ENCODE measurements at places on chromosomes 2 and 18.

DNA sequence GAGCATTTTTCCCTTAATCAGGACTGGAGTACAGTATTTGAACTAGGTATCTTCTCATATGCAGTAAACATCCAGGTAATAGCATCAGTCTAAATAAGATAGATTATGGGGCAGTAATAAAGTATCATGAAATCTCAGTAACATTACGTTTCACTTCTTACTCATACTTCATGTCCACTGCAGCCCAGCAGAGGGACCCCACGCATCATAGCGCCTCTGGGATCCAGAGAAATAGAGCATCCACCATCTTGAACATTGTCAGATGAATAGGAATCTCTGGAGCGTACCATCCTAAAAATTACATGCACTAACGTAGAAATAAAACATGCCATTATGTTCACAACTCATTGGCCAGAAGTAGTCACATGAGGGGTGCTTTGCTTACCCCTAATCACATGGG lies 499.0 kb downstream of the CPS1 start:
- peak; percentile 63 for DNase-seq

- DNase-seq: no peak
These were observed 194.8 kb downstream of the CD226 start for GRCh38 chr18:69752737-69753380.

DNA sequence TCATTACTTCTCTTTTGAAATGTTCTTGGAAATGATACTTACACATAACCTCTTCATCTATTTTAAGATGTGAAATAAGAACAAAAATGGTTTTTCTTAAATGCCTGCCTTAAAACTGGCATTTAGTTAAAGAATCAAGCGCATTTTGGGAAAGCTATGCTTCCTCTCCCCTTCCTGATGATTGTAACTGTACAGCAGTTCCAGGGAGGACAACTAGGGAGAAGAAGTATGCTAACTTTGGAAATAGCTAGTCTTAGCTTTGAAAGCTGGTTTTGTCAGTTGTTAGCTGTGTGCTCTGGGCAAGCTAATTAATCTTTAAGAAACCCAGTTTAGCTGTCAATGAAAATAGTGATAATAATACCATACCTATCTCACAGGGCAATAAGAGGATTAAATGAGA lies 8.4 kb upstream of the ADCYAP1 start:
- no peak for DNase-seq

GRCh38 chr2:119517433-119517832 lies 6.8 kb downstream of the SCTR start:
- peak; percentile 68 for DNase-seq

- peak; percentile 43 for DNase-seq
These were observed 26.6 kb downstream of the SERTAD2 start for GRCh38 chr2:64626963-64627760.

DNA sequence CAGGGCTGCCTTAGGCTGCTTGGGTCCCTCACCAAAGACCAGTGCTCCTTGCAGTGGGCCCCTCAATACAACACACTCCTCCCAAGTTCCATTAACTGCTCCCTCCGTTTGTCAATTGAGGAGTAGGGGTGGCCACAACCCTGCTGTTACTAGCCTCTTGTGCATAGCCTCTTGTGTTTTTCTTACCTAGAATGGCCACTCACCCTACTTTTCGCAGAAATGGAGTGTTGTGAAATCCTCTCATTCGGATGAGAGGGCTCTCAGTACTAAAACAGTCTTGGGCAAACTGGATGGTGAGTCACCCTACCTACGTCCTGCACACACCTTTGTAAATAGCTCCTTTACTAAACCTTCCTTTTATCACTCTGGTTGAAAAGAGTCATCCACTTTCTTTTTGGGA lies 253.9 kb downstream of the OSR1 start:
- no peak for DNase-seq

- DNase-seq: no peak
These were observed 25.0 kb upstream of the CXXC1 start for GRCh38 chr18:50312296-50313030.

DNA sequence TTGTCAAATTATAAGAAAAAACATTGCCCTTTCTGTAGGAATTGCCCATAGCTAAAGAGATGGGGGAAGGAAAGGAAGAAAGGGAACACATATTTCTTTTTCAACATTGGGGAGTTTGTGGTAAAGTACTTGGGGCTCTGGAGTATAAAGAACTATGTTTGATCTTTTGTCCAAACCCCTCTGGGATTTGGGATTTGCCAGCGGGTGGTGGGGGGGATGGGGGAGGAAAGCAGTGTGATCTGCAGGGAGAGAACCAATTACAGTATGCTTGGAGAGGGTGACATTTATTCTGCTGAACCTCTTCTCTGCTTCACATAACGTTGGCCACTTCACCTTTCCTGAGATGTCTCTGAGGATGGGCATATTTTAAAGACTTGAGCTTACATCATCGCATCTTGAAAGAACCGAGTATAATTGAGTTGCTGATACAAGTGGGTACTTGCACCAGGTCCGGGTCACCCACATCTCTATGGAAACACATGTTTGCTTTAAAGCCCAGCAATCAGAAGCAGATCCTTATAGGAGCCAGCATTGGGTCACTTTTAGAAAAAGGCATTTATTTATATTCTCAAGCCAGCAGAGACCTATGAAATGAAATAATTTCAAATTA lies 73.1 kb downstream of the SPATS2L start:
- no peak for DNase-seq

DNA sequence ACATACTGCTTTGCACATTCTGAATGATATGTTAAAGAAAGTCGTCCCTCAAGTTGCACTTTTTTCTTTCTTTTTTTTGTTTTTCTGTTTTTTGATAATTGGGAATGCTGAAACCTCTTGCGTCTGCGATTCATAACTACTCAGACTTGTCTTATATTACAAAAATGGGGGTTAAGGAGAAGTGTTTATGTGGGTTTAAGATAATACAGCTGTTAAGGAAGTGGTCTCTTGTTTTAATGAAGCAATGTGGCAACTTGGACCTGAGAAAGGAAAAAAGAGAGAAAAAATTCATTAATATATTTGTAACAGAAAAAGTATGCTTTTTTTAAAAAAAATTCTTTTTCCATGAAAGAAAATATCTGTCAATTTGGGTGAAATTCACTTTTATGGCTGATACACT lies 268.5 kb upstream of the CCDC68 start:
- no peak for DNase-seq

- DNase-seq: no peak
These were observed 19.0 kb downstream of the ALK start for GRCh38 chr2:29902356-29902755.

DNA sequence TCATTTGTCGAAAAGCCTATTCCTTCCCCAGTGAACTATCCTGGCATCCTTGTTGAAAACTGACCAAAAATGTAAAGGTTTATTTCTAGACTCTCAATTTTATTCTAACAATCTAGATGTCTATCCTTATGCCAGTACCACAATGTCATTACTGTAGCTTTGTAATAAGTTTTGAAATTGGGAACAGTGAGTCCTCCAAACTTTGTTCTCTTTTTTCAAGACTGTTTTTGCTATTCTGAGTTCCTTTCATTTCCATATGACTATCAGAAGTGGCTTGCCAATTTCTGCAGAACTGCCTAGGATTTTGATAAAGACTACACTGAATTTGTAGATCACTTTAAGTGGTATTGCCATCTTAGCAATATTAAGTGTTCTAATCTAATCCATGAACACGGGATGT lies 9.7 kb downstream of the STARD7 start:
- DNase-seq: no peak

DNA sequence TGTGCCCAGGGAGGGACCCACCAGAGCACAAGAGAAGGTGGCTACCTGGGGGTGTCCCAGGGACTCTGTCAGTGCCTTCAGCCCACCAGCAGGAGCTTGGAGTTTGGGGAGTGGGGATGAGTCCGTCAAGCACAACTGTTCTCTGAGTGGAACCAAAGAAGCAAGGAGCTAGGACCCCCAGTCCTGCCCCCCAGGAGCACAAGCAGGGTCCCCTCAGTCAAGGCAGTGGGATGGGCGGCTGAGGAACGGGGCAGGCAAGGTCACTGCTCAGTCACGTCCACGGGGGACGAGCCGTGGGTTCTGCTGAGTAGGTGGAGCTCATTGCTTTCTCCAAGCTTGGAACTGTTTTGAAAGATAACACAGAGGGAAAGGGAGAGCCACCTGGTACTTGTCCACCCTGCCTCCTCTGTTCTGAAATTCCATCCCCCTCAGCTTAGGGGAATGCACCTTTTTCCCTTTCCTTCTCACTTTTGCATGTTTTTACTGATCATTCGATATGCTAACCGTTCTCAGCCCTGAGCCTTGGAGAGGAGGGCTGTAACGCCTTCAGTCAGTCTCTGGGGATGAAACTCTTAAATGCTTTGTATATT lies 14.0 kb downstream of the ITM2C start:
- no peak for DNase-seq

DNA sequence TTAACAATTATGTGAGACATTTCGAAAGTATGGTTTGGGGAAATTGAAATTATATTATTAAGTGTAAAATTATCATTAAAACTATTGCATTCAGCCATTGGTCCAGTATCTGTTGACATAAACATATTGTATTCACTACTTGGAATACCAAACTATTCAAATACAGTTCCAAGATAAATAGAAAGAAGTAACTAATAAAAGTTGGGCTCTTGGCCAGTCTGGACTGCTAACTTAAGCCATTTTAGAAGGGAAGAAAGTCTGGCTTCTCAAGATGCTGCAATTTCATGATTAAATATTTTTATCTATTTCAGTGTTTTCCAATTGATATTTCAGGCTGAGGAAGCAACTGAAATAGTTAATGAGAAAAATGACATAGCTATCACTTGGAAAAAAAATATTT lies 109.8 kb upstream of the CHRNA1 start:
- no peak for DNase-seq

- no peak for DNase-seq
These were observed 62.4 kb upstream of the TWIST2 start for GRCh38 chr2:238785528-238785860.

GRCh38 chr18:59540780-59541179 lies 156.4 kb downstream of the CCBE1 start:
- no peak for DNase-seq

DNA sequence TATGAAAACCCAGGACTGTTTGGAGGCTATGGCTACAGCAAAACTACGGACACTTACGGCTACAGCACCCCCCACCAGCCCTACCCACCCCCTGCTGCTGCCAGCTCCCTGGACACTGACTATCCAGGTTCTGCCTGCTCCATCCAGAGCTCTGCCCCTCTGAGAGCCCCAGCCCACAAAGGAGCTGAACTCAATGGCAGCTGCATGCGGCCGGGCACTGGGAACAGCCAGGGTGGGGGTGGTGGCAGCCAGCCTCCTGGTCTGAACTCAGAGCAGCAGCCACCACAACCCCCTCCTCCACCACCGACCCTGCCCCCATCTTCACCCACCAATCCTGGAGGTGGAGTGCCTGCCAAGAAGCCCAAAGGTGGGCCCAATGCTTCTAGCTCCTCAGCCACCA lies 12.1 kb downstream of the HOXD3 start:
- no peak for DNase-seq

DNA sequence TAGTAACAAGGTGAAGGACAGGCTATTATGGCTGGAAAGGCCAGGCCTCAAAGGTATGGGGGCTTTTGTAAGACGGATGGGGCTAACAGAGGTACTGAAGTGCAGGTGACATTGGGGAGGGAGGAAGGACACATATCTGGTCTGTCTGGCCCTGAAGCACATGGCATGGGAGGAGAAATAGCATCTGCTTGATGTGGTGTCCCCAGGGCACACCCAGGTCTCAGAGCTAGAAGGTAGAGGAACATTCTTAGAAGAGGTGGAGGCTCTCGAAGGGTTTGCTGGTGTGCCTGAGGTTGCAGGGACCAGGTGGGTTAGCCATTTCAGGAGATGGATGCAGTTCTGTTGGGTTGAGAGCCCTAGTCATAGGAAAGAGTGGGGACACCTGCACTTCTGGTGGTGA lies 9.5 kb downstream of the RALB start:
- DNase-seq: no peak

DNA sequence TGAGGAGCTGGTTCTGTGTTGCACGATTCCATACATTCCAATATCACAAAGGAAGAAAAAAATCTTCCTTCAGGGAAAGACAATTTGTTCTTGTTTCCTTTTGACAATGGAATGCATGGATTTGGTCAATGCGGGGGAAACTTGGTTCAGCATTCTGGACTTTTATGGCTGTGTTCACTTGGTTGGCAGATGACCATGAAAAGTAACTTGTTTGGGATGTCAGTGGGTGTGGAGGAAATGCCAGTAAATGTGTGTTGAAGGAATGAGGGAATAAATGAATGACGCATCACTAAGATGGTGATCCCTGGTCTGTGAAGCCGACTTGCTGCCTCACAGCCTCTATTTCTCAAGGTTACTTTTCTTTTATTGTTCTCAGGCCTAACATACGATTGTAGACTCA lies 53.7 kb downstream of the THUMPD2 start:
- no peak for DNase-seq
